ENCODE measurements at places on chromosomes 3 and 15.

DNA sequence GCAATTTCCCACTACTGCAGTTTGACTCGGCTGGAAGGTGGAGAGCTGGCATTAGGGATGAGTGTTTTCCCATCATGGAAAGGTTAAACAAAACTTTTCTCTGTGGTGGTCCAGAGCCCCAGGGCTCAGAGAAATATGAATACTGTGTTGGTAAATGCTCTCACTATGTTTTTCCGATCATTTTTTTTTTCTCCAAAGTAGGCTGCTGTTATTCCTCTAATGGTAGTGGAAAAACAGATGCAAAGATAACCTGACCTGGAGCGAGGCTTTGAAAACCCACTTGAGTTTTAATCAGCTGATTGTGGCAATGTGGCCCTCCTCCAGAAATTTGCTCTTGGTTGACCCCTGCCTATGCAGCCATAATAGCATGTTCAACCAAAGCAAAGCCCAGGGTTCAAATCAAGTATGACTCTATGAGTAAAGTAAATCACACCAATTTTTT, 320.8 kb upstream of the CTNNB1 start:
- no peak for DNase-seq

DNA sequence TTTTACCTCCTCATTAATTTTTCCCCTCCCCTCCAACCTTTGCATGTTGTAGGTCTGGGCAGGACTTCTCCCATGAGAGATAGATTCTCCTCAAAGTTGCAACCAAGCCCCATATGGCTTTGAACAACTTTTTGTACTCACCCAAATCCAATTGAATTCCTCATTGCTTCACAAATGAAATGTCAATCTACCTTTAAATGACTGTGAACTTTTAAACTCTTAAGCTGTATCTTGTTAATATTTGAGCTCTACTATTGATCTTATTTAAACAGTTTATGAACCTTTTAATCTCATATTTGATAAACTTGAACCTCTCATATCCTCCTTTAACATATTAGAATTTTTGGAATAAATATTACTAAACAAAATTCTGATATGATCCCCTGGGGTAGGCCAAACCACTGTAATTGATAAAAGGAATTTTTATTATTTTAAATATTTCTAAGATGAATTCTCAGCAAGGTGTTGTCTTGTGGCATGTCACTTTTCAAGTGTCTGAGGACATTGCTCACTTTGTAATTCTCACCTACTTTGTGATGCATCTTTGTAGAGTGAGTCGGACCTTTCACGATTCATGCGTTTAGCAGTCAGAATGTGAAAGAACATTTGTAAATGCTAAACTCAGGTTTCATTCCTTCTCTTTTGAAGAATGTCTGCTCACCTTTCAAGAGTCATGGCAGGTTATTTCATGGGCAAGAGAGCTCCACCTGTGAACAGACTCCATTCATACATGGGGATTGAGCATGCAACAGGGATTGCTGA, 23.4 kb upstream of the GREM1 start:
- DNase-seq = no peak

DNA sequence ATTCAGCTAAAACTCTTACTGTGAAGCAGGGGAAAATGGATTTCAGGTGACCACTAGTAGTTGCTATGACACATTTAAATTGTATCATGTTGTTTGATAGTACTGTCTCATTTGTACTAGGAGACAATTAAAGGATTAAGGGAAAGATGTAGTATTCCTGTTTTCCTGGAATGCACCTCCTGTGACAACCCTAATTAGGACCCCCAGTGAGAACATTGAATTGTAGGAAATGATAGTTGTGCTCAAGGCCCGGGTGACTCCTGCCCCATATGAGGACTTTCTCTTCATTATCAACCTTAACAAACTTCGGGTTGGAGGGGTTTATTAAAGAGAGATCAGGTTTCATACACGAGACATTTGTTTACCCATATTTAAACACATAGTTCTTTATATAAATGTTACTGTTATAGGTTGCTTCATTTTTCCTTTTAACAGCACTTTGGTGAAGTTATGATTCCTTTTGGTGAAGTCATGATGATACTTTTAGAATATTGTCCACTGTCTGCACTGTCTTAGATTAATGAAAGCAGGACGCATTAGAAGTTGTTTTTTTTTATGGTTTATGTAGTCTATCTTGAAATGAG, 392.6 kb upstream of the NAALADL2 start:
- DNase-seq = no peak

GRCh38 chr15:85745525-85746150, 49.1 kb downstream of the KLHL25 start:
- no peak for DNase-seq

DNA sequence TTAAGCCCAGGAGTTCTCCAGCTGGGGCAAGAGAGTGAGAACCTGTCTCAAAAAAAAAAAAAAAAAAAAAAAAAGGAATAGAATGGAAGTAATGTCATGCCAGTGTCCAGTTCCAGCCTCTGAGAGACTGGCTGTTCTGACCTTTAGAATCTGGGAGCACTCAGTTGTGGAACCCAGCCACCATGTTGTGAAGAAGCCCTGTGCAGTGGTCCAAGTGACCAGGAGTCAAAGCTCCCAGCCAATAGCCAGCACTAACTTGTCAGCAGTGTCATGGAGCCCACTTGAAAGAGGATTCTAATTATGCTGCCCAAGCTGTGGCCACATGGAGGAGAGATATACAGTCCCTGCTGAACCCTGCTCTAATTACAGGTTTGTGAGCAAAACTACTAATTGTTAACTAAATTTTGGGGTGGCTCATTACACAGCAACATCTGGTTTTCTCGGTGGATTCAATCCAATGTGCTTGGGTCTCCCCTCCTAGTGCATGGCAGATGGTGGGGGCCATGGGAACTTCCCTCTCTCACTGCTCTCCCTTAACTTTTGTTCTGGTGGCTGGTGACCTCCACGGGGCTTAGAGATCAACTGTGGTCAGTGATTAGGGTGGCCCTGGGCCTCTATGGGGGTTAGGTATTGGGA, 55.5 kb downstream of the CLEC3B start:
- no peak for DNase-seq

DNA sequence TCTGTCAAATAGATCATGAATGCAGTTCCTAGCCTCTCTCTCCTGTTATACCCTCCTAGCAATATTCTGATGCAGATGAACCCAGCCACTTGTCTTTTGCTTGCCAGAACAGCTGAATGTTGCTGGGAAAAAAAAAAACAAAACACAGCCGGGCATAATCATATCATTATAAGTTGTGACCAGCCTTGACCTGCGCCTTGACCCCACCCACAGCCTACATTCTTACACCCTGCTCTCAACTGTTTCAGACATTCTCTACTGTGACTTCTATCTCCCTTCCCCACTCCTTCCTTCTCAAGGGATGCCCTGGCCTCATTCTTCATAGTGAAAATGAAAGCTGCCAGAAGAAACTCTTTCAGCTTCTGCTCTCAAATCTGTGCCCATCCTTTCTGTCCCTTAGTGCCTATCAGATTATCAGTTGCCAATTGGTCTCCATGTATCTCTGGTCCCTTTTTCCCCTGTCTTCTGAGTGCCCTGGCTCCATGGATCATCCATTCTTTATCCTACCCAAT, 389.1 kb upstream of the TPRG1 start:
- no peak for DNase-seq

DNA sequence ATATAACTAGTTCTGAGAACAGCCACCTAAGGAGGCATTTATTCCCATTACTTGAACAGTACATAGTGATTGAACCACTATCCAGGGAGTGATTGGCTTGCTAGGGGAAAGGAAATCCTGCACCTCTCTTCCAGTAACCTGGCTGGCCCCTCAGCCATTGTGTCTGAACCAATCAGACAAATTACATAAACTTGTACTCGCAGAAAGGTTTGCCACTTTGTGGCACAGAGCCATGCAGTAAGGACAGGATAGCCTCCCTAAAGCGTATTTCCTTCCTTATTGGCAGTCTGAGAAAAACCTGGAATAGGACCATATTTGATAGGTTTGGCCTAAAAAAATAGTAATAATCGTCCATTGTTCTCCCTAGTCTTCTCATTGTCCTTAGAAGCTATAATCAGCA, 19.0 kb downstream of the CMSS1 start:
- DNase-seq = no peak

DNA sequence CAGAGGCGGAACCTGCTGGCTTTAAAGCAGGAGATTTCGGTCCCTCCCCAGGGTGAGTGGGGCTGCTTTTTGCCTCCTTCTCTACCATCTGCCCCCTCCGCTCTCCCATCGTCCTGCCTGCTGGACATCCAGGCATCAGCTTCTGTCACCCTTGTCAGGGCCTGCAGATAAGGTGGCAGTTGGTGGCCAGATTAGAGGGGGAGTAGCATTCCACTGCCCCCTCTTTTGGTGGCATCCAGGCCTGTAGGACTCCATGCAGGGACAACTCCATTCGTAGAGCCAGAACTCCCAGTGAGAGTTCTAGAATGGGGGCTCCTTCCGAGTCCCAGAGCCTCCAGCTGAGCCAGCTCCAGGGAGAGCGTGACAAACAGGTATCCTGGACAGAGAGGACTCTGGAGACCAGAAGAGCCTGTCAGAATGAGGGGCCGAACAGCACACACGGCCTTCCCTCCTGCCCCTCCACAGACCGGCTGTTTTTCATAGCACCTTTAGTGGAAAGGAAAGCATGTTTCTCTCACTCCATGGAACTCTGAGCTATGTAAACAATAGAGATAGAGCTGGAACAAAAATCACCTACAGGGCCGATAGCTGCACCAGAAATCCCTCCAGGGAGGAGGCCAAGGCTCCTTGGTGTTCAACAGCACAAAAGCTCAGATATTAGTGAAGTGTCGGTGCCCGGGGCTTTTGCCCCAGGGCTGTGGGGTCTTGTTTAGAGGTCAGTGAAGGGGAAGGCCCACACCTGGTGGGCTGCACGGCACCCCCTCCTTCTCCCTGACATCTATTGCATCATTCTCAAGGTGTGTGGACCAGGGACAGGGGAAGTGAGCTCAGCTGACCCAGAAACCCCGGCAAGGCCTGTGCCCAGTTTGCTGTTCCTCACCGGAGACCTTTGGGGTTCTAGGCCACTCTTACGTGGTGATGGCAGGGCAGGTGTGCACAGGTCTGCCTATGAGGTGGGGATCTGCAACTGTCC, 34.2 kb downstream of the MAGEF1 start:
- no peak for DNase-seq

GRCh38 chr3:132317229-132317948, at the start of gene ACP3:
TSS of gene ACP3 (plus strand) at chr3:132317407. CDS start at chr3:132317457, 50 bp downstream.
- DNase-seq = peak; percentile 25

GRCh38 chr15:90042766-90043529, 41.8 kb downstream of the ZNF710 start:
- DNase-seq = no peak

DNA sequence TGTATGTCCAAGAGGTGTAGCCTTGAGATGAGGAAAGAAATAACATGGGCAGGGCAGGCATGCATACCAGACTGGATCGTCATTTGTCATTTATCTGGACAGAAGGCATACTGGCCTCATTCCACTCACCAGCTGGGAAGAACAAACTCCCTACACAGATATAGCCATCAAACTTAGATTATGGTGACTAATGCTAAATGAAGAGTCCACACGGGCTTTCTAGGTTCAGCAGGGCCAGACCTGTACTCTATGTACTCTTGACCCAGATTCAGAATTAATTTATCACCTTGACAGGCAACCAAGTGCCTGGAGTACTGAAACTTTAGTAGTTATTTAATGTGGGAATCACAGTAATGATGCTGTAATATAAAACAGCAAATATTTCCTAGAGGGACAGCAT, 164.3 kb upstream of the IL12A start:
- peak; percentile 89 for DNase-seq

- DNase-seq = no peak
These were observed 219.6 kb downstream of the C3orf38 start for GRCh38 chr3:88369337-88369736.

- peak; percentile 66 for DNase-seq
These were observed 479.8 kb downstream of the NAALADL2 start for GRCh38 chr3:175338775-175339535.

- peak; percentile 12 for DNase-seq
These were observed 26.7 kb upstream of the PIK3R4 start for GRCh38 chr3:130773366-130773765.

GRCh38 chr3:125591116-125591760, 4.1 kb downstream of the OSBPL11 start:
- no peak for DNase-seq

DNA sequence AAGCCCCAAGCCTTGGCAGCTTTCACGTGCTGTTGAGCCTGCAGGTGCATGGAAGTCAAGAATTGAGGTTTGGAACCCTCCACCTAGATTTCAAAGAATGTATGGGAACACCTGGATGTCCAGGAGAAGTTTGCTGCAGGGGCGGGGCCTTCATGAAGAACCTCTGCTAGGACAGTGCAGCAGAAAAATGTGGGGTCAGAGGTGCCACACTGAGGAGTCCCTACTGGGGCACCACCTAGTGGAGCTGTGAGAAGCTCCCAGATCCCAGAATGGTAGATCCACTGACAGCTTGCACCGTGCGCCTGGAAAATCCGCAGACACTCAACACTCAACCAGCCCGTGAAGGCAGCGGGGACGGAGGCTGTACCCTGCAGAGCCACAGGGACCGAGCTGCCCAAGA, 201.6 kb downstream of the OCA2 start:
- no peak for DNase-seq

DNA sequence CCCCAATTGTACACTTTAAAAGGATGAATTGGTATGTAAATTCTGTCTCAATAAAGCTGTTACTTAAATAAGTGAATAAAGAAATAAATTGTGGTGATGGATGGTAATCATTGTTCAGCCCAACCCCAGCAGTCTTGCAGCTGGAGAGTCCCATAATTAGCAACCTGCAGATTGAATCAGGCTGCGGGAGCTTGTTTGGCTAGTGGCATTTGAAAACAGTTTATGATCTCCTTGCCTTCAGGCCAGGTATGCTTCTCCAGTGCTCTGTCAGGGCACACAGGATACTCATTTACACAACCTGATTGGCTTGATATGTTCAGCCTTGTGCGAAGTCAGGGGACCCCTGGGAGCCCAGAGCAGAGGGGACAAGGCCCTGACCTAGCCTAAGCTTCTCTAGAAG, 16.5 kb upstream of the TSEN2 start:
- DNase-seq = no peak

- DNase-seq = no peak
These were observed 57.7 kb upstream of the TMEM115 start for GRCh38 chr3:50416736-50417636.

- no peak for DNase-seq
These were observed 410.4 kb upstream of the RORA start for GRCh38 chr15:61639491-61639890.

- DNase-seq = no peak
These were observed 47.9 kb downstream of the IGSF11 start for GRCh38 chr3:118986734-118987133.

- DNase-seq = no peak
These were observed 41.7 kb upstream of the GP5 start for GRCh38 chr3:194440756-194441155.

DNA sequence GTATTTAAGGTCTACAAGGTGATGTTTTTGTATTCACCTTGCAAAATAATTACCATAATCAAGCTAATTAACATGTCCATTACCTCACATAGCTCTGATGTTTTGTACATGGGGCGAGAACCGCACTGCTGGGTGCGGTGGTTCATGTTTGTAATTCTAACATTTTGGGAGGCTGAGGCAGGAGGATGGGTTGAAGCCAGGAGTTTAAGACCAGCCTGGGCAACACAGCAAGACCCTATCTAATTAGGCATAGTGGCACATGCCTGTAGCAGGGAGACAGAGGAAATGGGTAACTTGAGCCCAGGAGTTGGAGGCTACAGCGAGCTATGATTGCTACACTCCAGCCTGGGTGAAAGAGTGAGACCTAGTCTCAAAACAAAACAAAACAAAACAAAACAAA, 248.2 kb upstream of the NSMCE3 start:
- DNase-seq = no peak

Data from AG20443 (cell line).